Activated CD4-positive, alpha-beta T cell treated with anti-CD3 and anti-CD28 coated beads, Interleukin-2, amount 10 ng/mL, durations not matched to agents 7 days and 5 days (primary cell): ENCODE measurements at places on chromosomes 3 and 15.

- H3K36me3 ChIP-seq, result no peaks in the 10 kb centered on the region
- H3K27ac ChIP-seq, result no peak overlapping the region
- no peaks in the 10 kb centered on the region for H3K27me3 ChIP-seq
These were observed 60.3 kb downstream of the CTNNB1 start for GRCh38 chr3:41259449-41260062.

- DNase-seq, result no peak
- no peak overlapping the region for H3K4me3 ChIP-seq
- H3K27ac ChIP-seq, result no peak overlapping the region
- no peaks in the 10 kb centered on the region for H3K36me3 ChIP-seq
- no peaks in the 10 kb centered on the region for H3K4me1 ChIP-seq
These were observed 26.4 kb upstream of the APEH start for GRCh38 chr3:49647741-49648140.

DNA sequence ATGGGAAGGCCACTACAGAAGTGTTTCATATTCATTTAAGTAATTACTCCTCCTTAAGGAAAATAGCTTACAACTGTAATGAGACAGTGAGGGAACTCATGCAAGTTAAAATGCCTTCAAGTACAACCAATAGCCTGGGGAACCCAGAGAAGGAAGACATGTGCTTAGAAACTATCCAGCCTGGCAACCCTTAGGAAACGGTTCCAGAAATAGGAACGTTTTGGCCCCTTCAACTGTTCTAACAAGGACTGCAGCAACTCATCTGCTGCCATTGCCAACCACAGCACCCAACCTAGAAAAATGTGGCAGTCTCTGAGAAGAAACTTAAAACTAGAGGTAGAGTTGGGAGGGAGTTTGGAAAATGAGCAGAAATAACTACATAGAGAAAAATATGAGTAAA, 147.5 kb upstream of the STRIT1 start:
- H3K27ac ChIP-seq, result no peak overlapping the region
- H3K36me3 ChIP-seq, result no peaks in the 10 kb centered on the region
- H3K27me3 ChIP-seq, result no peaks in the 10 kb centered on the region
- no peak overlapping the region for H3K4me3 ChIP-seq
- DNase-seq, result no peak

GRCh38 chr3:150739877-150740645, 22.9 kb downstream of the SIAH2 start:
- H3K27ac ChIP-seq, result peak overlapping the region; percentile 79
- H3K36me3 ChIP-seq, result peaks cover 29% of the 10 kb centered on the region
- H3K4me3 ChIP-seq, result peak overlapping the region; percentile 7
- no peaks in the 10 kb centered on the region for H3K27me3 ChIP-seq

- no peak for DNase-seq
- no peak overlapping the region for H3K4me3 ChIP-seq
- H3K4me1 ChIP-seq, result no peaks in the 10 kb centered on the region
These were observed 242.6 kb upstream of the TPRG1 start for GRCh38 chr3:188929137-188929536.

DNA sequence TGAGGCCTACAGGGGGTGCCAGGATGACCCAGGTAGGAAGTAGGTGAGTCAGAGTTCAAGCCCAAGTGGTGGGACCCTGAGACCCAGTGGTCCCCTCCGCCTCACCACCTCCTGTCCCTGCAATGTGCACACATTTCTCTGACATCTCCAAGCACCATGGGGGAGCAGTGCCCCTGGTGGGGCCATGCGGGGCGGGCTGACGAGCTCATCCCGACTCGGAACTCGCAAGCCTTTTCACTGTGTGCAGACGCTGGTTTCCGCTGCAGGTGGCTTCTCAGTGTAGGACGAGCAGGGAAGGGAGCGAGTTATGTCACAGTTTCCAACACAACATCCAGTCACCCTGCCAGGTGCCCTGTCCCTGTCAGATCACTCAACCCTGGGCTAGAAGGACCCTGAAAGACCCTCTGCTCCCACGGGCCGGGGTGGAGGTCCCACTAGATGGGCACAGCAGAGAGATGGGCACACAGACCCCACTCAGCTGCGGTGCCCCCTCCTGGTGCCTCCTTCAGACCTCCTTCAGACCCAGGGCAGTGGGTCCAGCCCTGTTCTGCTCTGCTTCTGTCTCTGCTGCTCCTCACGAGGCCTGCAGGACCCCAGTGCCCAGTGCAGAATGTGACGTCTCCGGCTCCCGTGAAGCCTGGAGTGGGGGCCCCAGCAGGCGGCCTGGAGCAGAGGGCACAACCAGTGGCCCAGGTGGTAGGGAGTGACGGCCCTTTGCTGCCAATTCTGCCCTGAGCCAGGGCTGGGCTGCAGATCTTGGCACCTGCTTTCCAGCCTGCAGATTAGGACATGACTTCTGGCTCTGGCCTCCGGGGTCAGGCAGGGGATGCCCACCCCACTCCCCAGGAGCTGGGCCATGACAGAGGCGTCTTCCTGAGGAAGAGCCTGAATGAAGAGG, 102.0 kb upstream of the RPL32 start:
- DNase-seq, result no peak
- peaks cover 12% of the 10 kb centered on the region for H3K36me3 ChIP-seq
- no peaks in the 10 kb centered on the region for H3K27me3 ChIP-seq

DNA sequence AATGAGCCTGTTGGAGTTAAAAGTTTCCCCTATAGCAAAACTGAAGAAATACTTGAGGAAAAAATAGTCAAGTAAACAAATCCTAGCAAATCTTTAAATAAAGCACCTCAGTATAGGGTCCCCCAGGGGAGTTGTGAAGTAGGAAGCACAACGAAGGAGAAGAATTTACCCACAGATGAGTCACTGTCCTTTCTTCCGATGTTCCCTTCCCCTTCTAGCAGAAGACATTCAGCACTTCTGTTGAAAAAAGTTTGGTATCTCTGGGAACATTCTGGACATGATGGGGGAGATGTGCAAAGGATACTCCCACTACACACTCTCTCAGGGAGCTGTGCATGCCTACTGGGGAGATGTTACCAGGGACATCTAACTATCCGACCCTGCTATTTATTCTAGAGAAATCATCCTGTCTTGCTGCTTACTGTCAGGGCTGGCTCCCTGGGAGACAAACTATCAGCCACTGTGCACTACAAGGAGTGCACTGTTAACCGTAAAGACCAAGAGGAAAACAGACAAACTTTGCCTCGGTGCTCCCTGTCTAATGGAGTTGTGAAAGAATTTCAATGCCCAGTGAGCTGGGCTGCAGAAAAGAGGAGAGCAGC, 93.8 kb downstream of the RFTN1 start:
- no peaks in the 10 kb centered on the region for H3K27me3 ChIP-seq
- peaks cover 12% of the 10 kb centered on the region for H3K4me1 ChIP-seq
- no peak for DNase-seq
- H3K36me3 ChIP-seq, result peaks cover 20% of the 10 kb centered on the region
- H3K27ac ChIP-seq, result no peak overlapping the region
- no peak overlapping the region for H3K4me3 ChIP-seq

GRCh38 chr3:4220065-4220464, 83.1 kb upstream of the SETMAR start:
- H3K27me3 ChIP-seq, result no peaks in the 10 kb centered on the region
- H3K27ac ChIP-seq, result no peak overlapping the region
- H3K4me3 ChIP-seq, result no peak overlapping the region
- no peaks in the 10 kb centered on the region for H3K36me3 ChIP-seq
- no peaks in the 10 kb centered on the region for H3K4me1 ChIP-seq

- H3K4me3 ChIP-seq, result no peak overlapping the region
- H3K27ac ChIP-seq, result no peak overlapping the region
- DNase-seq, result no peak
These were observed 6.6 kb downstream of the NLGN1 start for GRCh38 chr3:173404156-173404555.

GRCh38 chr15:98823012-98823458, 174.7 kb downstream of the IGF1R start:
- no peak overlapping the region for H3K4me3 ChIP-seq
- peaks cover 6% of the 10 kb centered on the region for H3K4me1 ChIP-seq
- H3K27ac ChIP-seq, result no peak overlapping the region
- H3K27me3 ChIP-seq, result no peaks in the 10 kb centered on the region
- peaks cover 8% of the 10 kb centered on the region for H3K36me3 ChIP-seq
